ENCODE measurements at places on chromosomes 11 and 22.

DNA sequence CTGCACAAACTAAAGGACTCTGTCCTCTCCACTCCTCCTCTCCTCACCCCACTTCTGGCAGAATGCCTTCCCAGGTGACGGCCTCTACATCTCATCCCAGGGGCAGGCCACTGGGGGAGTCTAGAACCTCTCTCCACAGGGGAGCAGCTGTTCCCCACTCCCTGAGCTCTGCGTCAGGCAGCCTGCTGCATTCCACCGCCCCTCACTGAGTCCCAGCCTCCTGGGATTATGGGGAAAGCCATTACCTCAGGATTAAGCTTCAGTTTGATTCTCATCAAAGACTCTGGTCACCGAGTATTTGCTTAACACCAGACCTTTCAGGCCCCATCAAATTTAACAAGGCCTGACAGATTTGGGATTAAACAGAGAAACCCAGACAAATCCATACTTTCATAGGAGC lies 405.9 kb downstream of the NXPE2 start:
- no peak for DNase-seq

DNA sequence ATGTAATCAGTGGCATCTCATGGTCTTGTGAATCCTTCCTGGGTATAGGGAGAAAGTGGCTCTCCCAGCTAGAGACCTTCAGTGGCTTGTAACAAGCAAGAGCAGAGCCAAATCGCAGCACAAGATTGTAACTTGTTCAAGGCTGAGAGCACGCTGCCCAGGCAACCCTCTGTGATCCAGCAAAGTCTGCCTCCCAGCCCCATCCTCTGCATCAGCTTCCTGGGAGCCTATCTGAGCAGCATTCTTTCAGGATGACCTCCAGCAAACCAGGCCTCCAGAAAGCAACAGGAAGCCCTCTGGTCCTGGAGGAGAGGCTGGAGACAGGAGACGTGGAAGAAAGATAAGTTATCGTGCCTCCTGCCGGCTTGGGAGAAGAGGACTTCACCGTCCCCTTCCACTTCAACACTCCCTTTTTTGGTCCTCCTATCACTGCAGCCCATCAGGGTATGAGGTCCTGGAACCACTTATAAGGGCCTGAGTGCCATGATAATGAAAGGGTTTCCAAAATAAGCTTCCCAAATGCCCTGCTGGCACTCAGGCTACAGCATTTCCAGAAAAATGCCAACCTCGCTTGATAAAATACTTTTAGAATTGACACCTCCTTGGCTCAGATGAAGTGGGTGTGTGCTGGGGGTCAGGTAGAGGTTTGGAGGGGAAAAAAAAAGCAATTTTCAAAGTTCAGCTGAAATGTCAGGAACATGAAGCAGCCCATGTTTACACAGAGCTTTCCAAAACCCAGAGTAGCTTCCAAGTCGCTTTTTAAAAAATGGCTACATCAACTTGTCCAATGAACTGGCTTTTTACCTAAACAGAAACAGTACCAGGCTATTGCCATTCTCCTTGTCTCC lies 80.2 kb downstream of the PLEKHA7 start:
- DNase-seq, result no peak

- DNase-seq, result no peak
Observed at GRCh38 chr11:86537541-86538222, 134.7 kb downstream of the ME3 start.

GRCh38 chr11:93646399-93646798 lies 15.1 kb upstream of the CEP295 start:
- DNase-seq, result no peak

GRCh38 chr11:48005136-48005535 lies 24.8 kb downstream of the PTPRJ start:
- DNase-seq, result no peak

DNA sequence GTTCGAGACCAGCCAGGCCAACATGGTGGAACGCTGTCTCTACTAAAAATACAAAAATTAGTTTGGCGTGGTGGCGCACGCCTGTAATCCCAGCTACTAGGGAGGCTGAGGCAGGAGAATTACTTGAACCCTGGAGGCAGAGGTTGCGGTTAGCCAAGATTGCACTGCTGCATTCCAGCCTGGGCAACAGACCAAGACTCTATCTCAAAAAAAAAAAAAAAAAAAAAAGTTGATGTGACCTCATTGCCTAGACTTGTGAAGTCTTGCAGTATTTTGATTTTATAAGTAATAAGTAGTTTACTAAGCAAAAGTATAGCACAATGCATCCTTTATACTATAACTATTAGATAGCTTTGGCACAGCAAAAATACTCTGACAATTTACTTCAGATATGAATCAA lies 9.9 kb upstream of the CUL5 start:
- DNase-seq, result no peak

- no peak for DNase-seq
Observed at GRCh38 chr22:27771637-27772036, 29.9 kb downstream of the MN1 start.

DNA sequence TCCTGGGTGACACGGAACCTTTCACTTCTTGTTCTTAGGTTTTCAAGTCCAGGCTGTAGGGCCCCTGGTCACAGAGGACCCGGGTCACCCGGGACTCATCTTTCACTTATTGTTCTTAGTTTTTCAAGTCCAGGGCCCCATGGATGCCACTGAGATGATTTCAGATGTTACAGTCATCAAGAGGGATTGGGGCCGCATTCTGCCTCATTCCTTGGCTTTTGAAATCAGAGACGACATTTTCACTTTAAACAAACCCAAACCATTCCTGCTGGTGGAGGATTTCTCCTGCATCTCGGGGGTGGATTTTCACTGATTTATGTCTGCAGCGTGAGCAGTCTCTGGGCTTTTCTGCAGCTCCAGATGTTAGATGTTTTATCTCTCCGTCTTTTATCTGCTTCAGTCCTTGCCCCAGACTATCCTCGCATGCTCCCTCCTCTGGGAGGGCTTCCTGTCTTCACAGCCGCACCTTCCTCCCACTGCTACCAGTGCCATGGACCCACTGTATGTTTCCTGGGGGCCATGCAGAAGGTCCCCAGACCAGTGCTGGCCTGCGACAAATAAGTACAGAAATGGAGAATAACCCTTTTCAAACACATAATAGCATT lies 27.4 kb downstream of the FBLN1 start:
- no peak for DNase-seq

- no peak for DNase-seq
Observed at GRCh38 chr22:23121424-23121823, 20.4 kb downstream of the RSPH14 start.

DNA sequence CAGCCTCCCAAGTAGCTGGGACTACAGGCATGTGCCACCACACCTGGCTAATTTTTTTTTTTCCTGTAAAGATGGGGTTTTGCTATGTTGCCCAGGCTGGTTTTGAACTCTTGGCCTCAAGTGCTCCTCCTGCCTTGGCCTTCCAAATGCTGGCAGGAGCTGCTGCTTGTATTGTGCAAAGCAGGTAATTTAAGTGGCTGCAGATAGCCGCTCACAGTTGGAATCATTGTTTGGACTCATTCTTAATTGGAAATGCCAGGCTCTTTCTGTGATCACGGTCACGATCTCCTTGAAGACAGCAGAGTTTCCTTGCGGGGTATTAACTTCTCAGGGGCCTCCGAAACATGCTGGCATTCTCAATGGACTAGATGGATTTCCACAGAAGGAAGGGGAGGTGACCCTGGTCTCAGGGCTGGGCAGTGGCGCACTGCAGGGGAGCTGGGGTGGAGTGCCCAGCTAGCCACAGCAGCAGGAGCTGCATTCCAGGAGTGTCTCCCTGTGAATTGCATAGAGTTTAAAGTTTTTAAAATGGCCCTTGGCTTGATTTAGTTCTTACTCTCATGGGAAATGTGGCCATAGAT lies 136.1 kb downstream of the MORC2 start:
- no peak for DNase-seq

GRCh38 chr11:77211594-77212251 lies 83.7 kb downstream of the MYO7A start:
- DNase-seq, result no peak

GRCh38 chr11:119023741-119024140 lies 5.2 kb downstream of the TRAPPC4 start:
- no peak for DNase-seq

GRCh38 chr11:36988556-36988955 lies 390.5 kb upstream of the RAG2 start:
- no peak for DNase-seq

- DNase-seq, result no peak
Observed at GRCh38 chr11:17414317-17414737, 25.9 kb upstream of the KCNJ11 start.

DNA sequence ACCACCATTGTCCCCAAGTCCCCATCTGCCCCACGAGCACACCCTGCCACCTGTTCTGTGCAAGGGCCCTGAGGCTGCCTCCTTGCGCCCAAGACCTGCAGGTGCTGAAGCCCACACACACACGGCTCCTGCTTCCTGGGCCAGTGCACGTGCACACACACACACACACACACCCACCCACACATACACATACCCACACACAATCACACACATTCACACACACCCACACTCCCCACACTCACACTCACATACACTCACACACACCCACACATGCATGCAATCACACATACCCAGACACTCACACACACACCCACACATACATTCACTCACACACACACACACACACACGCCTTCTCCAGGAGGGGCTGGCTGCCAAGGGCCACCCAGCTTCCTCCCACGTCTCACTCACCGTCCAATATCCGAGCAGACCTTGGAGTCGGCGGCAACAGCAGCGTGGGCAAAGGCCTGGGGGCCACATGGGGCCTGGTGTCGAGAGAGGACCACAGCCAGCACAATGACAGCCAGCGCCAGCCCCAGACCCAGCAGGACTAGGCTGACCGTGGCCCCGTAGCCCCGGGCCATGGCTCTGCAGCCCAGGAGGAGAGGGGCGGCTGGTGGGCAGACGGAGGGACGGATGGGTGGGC lies 616 bp downstream of the GGT5 start:
- no peak for DNase-seq

DNA sequence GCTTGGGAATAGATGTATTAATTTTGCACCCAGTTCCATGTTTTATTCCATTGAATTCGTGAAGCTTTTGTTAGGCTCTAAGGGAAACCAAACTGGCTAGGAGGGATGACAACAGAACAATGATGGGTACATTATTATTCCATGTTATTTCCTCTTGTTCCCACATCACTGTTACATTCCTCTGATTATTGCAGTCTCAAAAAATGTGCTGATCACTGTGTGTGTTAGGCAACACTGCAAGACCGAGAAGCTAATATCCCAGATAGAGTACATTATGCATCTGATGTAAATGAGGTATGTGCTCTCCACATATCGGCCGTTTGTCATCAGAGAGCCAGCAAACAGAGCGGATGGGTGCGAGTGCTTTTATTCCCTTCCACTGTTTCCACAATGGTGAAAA lies 327.9 kb downstream of the SOX6 start:
- DNase-seq, result no peak

Data from activated CD4-positive, alpha-beta T cell treated with anti-CD3 and anti-CD28 coated beads for 24 hours (primary cell).